Stimulated activated CD8-positive, alpha-beta memory T cell treated with anti-CD3 and anti-CD28 coated beads, Interleukin-12 subunit alpha, Interleukin-12 subunit beta, amount 100 ng/mL, for 1 hour (primary cell): ENCODE measurements at places on chromosomes 12 and 14.
A peak's percentile ranks its signal among the peaks of the same experiment; 100 is the strongest.

- no peak for DNase-seq
Measured at GRCh38 chr14:78316052-78316451, 145.9 kb downstream of the NRXN3 start.

DNA sequence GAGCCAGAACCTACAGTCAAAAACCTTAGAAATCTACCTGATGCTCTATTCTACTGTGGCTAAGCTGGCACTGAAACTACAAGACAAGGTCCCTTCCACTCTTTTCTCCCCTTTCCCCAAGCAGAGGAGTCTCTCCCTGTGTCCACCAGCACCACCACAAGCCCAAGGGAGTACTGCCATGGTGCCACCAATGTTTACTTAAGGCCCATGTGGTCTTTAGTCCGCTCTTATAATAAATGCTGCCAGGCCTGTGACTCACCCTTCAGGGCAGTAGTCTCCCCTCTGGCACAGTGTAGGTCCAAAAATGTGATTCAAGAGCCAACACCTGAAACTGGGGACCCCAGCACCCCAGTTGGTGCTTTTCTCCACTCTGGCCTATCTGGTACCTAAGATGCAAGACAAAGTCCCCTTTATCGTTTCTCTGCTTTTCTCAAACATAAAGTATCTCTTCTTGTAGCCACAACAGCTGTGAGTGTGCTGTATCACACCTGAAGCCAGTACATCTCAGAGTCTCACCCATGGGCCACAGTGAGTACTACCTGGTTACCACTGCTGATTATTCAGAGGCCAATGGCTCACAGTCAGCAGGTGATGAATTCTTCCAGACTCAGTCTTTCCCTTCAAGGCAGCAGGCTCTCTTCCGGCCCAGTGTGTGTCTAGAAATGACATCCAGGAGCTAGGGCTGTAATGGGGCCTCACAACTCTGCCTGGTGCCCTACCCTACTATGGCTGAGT is 29.3 kb downstream of the SLC38A2 start:
- DNase-seq = no peak

DNA sequence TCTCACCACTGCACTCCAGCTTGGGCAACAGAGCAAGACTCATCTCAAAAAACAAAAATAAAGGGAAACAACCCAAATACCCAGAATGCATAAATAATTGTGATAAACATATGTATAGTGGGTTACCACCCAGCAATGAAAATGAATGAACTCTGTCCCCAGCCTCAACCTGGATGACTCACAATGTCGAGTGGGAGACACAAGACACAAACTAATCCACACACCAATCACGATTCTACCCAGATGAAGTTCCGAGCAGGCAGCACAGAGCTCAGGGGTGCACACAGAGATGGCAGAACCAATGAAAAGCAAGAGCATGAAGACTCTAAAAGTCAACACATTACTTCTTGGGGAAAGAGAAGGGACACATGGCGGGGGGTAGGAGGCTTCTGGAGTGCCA is 27.1 kb downstream of the ABCB9 start:
- DNase-seq = no peak

DNA sequence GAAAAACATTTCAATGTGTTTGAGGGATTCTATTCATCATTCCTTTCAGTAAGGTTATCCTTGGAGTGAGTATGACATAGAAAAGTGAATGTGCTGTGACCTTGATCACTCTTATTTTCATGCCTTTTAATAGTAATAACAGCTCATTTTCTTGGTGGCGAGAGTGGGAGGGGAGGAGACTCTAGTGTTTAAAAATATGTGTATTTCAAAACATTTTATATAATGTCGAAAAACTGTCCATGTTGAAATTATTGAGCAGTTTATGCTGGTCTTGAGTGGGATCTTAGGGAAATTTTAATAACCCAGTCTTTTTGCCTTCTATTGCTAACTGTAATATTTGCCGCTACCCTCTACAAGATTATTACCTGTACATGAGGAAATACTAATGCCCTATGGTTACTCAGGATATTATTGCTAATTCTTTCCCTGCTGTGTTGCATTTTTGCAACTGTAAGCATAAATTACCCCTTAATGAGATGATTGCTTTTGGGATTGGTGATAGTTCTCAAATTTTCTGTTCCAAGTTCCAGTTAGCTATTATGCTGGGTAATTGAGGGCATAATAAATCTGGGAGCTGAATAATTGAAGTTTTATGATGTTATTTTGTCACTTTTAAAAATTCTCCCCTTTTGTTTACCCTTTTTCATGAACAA is 21.9 kb downstream of the ATF7IP start:
- DNase-seq = no peak

- no peak for DNase-seq
Measured at GRCh38 chr14:24224618-24225071, 7.5 kb downstream of the NEDD8 start.

DNA sequence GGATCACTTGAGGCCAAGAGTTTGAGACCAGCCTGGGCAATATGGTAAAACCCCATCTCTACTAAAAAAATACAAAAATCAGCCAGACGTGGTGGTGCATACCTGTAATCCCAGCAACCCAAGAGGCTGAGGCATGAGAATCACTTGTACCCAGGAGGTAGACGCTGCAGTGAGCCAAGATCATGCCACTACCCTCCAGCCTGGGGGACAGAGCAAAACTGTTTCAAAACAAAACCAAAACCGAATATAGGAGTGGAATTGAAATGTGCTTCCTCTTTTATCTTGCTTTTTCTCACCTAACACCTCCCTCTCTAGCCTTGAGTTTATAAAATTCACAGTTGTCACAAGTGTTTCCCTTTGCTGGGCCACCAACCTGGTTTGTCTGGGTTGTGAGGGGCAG is 181.9 kb downstream of the PAH start:
- no peak for DNase-seq

DNA sequence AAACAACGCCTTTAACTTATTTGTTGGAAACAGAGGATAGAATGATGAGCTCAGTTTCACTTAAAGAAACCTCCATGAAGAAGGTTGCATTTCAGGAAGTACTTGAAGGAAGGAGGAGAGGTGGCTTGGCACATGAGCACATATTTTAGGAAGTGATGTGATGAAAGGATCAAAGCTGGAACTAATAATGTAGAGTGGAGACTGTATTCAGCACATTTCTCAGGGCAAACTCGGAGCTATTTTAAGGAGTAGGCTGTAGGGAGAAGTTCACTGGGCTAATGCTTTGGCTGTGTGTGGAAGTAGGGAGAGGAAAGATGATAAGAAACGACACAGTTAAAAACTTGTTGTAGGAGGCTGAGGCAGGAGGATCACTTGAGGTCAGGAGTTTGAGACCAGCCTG is 272.8 kb downstream of the AKAP6 start:
- no peak for DNase-seq

- no peak for DNase-seq
Measured at GRCh38 chr12:50488801-50489200, 16.0 kb upstream of the DIP2B start.

GRCh38 chr12:103102225-103102744 is 144.8 kb downstream of the ASCL1 start:
- DNase-seq = no peak

GRCh38 chr12:51959211-51959610 is 7.7 kb downstream of the ACVR1B start:
- no peak for DNase-seq

- DNase-seq = no peak
Measured at GRCh38 chr12:12399776-12400305, 43.0 kb downstream of the BORCS5 start.

DNA sequence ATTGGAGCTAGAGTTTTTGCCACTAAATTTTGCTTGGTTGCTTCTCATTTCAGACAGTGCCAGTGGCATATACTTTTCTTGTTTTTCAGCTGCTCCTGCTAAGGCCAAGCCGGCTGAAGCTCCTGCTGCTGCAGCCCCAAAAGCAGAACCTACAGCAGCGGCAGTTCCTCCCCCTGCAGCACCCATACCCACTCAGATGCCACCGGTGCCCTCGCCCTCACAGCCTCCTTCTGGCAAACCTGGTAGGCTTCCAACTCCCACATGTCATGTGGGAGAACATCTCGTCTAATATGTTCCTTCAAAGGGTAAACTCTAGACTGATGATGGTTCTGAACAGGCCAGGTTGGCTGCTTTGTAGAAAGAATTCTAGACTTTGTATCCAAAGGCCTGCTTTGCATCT is 11.0 kb downstream of the DLST start:
- no peak for DNase-seq

DNA sequence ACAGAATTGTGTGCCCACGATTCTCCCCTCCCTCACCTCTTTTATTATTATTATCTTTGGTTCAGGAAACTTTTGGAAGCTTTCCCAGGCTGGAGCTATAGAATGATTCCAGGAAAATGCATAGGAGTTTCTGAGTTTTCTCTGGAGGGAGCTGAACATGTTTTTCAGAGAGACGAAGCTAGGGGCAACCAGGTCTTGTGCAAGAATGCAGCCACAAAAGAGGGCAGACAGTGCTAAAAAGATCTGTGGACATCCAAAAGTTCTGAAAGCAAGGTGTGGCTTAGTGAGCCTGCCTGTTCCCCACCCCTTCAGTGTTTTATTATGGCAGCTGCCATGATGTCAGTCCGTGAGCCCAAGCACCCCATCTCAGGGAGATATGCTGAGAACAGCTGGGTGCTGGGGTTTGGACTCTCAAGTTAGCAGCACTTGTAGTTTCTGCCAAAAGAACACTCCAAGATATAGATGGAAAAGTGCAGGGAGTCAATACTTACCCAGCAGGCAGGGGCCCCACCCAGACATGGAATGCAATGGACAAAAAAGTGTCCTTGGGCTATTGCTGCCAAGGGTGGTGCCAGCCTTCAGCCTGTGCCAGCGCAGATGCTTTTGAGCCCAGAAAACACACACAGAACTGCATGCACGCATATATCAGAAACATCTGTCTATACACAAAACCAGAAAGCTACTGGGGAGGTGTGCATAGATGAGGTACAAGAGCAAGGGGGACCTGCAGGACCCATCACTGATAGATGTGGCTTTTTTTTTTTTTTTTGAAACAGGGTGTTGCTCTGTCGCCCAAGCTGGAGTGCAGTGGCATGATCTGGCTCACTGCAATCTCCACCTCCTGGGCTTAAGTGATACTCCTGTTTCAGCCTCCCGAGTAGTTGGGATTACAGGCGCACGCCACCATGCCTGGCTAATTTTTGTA is 17.0 kb upstream of the IRF2BPL start:
- no peak for DNase-seq

DNA sequence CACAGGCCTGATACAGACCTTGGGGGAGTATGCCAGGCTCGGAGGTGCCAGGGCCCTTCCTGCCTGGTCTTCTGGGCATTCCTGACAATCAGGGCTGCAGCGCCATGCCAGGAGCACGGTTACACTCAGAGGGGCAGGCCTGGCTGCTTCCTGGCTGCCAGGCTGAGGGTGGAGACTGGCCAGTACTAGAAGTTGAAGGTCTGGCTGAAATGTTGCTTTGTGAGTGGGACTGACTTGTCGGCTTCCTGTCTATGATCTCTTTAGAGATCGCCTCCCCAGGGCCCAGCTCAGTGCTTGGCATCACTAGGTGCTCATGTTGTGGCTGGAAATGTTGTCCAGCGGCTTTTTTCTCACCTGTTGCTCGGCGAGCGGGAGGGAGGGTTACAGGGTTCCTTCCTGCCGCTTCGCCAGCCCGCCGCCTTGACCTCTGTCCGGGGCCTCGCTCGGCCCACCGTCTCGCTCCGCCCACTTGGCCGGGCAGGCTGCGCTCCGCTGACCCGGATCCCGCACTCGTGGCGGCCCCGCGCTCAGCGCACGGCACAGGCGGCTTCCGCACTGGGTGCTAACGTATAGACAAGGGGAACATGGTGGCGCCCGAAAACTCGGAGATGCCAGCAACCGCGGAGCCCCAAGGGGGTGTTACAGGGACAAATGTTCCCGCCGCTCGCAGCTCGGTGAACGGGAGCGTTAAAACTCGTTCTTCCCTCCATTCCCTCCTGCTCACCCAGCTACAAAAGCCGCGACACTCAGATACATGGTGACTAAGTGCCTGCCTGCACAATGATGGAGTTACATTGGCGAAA is 32.6 kb downstream of the PAPLN start:
- DNase-seq = no peak

- DNase-seq = no peak
Measured at GRCh38 chr12:48982397-48983080, 4.4 kb downstream of the WNT1 start.

DNA sequence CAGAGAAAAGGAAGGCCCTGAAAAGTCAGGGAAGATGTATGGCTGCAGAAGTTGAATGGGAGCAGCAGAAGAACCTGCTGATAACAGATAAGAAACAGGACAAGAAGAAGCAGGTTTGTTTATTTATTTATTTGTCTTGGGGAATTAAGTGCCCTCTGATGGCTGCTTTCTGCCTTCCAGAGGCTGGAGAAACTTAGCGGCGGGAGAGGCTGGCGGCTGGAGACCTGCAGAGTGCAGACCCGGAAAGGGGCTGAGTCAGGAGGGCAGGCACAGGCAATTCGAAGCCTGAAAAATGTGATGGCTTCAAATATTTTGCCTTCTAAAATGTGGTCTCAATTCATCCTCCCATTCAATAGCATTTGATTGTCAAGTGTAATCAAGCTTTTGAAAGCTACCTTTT is 168.2 kb upstream of the GZMB start:
- no peak for DNase-seq

DNA sequence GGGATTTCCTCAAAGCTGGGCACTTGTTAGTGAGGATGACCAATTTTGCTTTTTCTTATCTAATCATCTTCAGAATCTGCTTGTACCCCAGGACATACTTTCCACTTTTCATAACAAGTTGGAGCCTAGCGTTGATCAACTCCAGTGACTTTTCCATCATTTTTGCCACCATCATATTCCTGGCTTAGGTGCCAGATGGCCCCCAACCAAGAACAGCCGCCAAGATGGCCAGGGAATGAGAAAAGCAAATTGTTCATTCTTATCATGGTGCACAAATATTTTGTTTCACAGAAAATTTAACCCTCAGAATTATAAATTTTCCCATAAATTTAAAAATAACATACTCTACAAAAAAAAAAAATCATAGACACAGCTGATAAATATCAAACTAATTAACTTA is 37.5 kb downstream of the SLC2A13 start:
- DNase-seq = no peak

DNA sequence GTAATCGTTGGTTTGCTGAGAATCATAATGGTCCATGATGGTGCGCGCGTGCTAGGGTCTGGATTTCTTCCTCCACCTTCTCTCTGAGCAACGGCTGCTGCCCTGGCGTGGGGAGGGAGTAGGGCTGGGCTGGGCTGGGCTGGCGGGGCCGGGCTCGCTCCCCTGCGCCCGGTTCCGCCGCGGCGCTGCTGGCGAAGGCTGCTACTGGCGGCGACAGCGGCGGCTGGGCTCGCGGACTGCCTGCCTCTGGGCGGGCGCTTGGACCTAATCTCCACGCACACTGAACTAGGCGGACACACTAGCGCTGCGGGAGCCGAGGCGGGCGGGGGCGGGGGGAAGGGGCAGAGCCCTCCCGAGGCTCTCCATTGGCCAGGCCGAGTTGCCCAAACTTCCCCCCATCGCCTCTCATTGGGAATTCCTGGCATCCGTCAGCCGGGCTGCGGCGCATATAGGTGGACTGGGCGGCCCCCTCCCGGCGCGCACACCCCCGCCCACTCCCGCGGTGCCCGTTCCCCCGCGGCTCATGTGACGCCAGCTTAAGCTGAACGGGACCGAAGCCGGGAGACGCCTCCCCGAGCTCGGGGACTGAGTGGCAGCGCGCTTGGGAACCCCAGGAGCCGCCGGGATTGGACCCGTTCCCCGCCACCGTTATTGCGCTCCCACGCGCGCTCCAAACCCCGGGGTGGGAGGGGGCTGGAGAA is at the start of gene ACTN1:
Gene ACTN1, minus strand, starts transcription at position 282 of the 701 bp plus-strand sequence. Its CDS starts 246 bp downstream, at position 36.
- DNase-seq = peak; percentile 24

- DNase-seq = no peak
Measured at GRCh38 chr14:102220031-102220430, 80.3 kb downstream of the WDR20 start.

- DNase-seq = no peak
Measured at GRCh38 chr12:67853204-67853603, 136.0 kb upstream of the IFNG-AS1 start.

- DNase-seq = no peak
Measured at GRCh38 chr12:55906056-55906455, 21.6 kb downstream of the PYM1 start.
